ENCODE measurements at places on chromosomes 5 and 9. TPM values are rescaled to one million over a fixed set of nuclear protein-coding genes. Genes with fewer than 3 reads are reported as not detected.
A peak's percentile ranks its signal among the peaks of the same experiment; 100 is the strongest.

DNA sequence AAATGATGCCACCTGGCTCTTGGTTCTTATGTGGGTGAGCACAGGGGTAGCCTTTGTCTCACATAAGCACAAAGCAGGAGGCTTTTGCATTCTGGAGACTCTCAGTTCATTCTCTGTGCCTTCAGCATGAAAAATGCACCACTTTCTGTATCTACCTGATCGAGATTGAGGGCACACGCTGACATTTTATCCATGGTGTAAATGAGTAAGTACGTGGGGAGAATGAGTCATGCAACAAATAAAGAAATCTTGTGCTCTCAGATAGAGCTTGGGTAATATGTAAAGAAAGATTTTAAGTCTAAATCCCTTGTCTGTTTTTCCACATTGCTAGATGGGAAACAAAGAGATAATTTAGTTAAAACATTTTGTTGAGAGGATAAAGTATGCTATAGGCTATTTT lies 607.2 kb upstream of the WWC1 start:
- H3K4me1 ChIP-seq = no peaks in the 10 kb centered on the region
- no peak overlapping the region for H3K27ac ChIP-seq
- DNase-seq = no peak
- H3K27me3 ChIP-seq = no peaks in the 10 kb centered on the region

- no peaks in the 10 kb centered on the region for H3K4me1 ChIP-seq
- H3K36me3 ChIP-seq = no peaks in the 10 kb centered on the region
- H3K27me3 ChIP-seq = no peaks in the 10 kb centered on the region
- no peak overlapping the region for H3K27ac ChIP-seq
- DNase-seq = no peak
Observed at GRCh38 chr5:115084246-115084793, 85.4 kb downstream of the TRIM36 start.

- no peaks in the 10 kb centered on the region for H3K36me3 ChIP-seq
- H3K27ac ChIP-seq = no peak overlapping the region
- no peaks in the 10 kb centered on the region for H3K27me3 ChIP-seq
- DNase-seq = no peak
Observed at GRCh38 chr5:170648541-170648940, 135.0 kb upstream of the GABRP start.

- no peaks in the 10 kb centered on the region for H3K27me3 ChIP-seq
- peaks cover 8% of the 10 kb centered on the region for H3K4me1 ChIP-seq
- peak overlapping the region; percentile 28 for H3K27ac ChIP-seq
- DNase-seq = no peak
Observed at GRCh38 chr5:78588507-78588906, 60.1 kb downstream of the LHFPL2 start.

DNA sequence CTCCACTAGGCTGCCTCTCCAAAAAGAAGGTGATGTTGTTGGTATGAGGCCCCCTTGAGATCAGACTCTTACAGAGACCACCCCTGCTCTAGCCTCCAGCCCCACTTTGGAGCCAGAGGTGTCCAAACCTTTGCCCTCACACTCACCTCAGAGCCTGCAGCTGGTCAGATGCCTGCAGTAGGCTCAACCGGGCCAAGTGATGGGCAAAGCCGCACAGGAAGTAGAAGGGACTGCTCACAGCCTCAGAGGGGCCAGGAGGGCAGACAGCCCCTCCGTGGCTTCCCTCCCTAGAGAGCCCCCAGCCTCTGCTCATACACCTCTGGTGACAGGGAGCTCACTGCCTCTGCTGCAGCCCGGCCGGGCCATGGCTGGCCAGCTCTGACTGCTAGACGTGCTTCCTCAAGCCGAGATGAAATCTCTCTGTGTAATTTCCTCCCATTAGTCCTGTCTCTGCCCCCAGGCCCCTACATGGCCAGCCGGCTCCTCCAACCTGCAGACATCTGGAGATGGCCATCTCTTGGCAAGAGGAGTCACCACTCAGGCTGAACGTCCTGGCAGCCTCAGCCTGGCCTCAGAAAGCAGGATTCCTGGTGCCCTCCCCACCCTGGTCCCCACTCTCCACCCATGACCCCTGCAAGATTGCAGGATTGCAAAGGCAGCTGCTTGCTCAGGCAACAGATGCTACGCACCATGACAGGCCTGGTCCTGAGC lies 7.3 kb upstream of the TCF7 start:
- H3K4me3 ChIP-seq = no peak overlapping the region
- no peak for DNase-seq
- H3K36me3 ChIP-seq = no peaks in the 10 kb centered on the region
- peaks cover under 1% of the 10 kb centered on the region for H3K27me3 ChIP-seq

GRCh38 chr9:82518868-82519267 lies 530.3 kb downstream of the SPATA31D1 start:
- DNase-seq = no peak
- no peak overlapping the region for H3K4me3 ChIP-seq
- no peaks in the 10 kb centered on the region for H3K4me1 ChIP-seq
- no peaks in the 10 kb centered on the region for H3K27me3 ChIP-seq

- DNase-seq = no peak
- H3K4me3 ChIP-seq = no peak overlapping the region
- H3K36me3 ChIP-seq = peaks cover 32% of the 10 kb centered on the region
- no peaks in the 10 kb centered on the region for H3K4me1 ChIP-seq
Observed at GRCh38 chr5:69418554-69418953, 3.6 kb downstream of the MARVELD2 start.

DNA sequence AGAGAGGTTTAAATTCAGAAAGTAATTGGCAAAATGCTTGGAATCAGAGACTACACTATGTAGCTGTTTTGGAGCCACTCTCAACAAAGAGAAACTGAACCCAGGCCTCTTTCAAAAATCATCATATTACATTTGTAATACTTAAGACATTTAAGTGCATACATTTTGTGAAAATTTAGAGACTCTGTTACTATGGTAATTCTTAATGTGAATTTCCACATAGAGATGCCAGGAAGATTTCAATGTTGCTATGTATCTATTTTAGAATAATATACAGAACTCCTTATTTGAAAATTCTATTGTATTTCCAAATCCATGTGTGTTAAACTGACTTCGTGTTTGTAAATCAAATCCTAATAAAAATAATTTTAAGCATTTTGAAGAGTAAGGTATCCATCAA lies 1260.9 kb upstream of the C9orf72 start:
- no peak overlapping the region for H3K4me3 ChIP-seq
- H3K4me1 ChIP-seq = no peaks in the 10 kb centered on the region
- no peak for DNase-seq
- H3K27ac ChIP-seq = no peak overlapping the region
- H3K36me3 ChIP-seq = no peaks in the 10 kb centered on the region

DNA sequence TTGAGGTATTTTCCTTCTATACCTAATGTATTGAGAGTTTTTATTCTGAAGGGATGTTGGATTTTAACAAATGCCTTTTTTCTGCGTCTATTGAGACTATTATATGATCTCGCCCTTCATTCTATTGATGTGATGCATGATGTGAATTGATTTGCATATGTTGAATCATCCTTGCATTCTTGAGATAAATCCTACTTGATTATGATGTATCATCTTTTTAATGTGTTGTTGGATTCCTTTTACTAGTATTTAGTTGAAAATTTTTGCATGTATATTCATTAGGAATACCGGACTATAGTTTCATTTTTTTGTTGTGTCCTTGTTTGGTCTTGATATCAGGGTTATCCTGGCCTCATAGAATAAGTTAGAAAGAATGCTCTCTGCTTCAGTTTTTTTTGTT lies 169.7 kb downstream of the NPR3 start:
- no peaks in the 10 kb centered on the region for H3K36me3 ChIP-seq
- H3K27ac ChIP-seq = no peak overlapping the region
- DNase-seq = no peak
- no peaks in the 10 kb centered on the region for H3K27me3 ChIP-seq
- no peaks in the 10 kb centered on the region for H3K4me1 ChIP-seq

DNA sequence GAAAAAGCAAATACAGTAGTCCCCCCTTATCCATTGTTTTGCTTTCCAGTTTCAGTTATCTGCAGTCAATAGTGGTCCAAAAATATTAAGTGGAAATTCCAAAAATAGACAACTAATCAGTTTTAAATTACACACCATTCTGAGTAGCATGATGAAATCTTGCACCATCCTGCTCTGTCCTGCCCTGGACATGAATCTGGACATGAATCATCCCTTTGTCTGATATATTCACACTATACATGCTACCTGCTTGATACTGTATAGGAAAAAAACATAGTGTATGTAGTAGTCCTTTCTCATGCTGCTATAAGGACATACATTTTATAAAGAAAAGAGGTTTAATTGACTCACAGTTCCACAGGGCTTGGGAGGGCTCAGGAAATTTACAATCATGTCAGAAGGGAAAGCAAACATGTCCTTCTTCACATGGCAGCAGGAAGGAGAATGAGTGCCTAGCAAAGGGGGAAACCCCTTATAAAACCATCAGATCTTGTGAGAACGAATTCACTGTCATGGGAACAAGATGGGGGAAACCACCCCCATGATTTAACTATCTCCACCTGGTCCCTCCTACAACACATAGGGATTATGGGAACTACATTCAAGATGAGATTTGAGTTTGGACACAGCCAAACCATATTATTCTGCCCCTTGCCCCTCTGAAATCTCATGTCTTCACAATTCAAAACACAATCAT lies 153.9 kb downstream of the ARRDC3 start:
- DNase-seq = no peak
- H3K4me1 ChIP-seq = no peaks in the 10 kb centered on the region
- no peaks in the 10 kb centered on the region for H3K27me3 ChIP-seq

GRCh38 chr5:38554861-38555260 lies 1.6 kb downstream of the LIFR start:
- H3K4me3 ChIP-seq = peak overlapping the region; percentile 94
- no peaks in the 10 kb centered on the region for H3K27me3 ChIP-seq
- H3K4me1 ChIP-seq = peaks cover 28% of the 10 kb centered on the region
- H3K27ac ChIP-seq = no peak overlapping the region

DNA sequence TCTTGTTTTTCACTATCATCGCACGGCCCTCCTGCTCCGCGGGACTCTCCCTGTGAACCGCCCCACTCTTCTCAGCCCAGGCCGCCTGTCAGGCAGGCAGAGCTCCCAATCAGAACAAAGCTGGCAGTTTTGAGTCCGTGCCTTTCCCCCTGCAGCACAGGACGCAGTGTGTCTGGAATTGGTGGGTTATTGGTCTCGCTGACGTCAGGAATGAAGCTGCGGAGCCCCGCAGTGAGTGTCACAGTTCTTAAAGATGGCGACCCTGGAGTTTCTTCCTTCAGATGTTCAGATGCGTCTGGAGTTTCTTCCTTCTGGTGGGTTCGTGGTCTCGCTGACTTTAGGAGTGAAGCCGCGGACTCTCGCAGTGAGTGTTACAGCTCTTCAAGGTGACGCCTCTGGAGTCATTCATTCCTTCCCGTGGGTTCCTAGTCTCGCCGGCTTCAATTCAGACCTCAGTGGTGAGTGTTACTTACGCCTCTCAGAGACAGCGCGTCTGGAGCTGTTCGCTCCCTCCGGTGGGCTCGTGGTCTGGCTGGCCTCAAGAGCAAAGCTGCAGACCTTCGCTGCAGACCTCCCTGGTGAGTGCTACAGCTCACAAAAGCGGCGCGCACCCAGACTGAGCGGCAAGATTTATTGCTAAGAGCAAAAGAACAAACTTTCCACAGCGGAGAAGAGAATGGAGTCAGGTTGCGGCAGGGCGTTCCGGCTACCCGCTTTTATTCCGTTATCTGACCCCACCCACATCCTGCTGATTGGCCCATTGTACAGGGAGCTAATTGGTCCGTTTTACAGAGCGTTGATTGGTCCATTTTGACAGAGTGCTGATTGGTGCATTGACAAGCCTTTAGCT lies 7.4 kb downstream of the ZDHHC11B start:
- no peaks in the 10 kb centered on the region for H3K27me3 ChIP-seq
- H3K27ac ChIP-seq = no peak overlapping the region
- H3K4me1 ChIP-seq = peaks cover 2% of the 10 kb centered on the region
- H3K4me3 ChIP-seq = no peak overlapping the region

DNA sequence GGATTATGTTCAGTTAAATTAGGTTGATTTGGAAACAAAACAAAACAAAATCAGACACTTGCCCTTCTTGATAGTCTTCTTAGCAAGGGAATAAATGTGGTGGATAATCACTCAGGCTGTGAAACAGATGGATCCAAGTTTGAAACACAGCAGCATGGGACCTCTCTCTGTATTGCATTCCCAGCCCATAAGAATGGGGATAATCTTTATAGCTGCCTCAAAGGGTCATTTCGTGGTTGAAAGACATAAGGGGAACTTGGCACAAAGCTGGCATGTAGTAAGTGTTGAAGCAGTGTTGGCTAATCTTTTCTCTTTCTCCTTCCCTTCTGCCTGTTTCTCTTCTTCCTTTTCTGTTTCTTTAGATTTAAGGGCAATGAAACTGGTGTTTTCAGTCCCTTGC lies 333.9 kb upstream of the TLE4 start:
- DNase-seq = no peak
- no peaks in the 10 kb centered on the region for H3K4me1 ChIP-seq
- no peak overlapping the region for H3K27ac ChIP-seq
- H3K4me3 ChIP-seq = no peak overlapping the region
- H3K36me3 ChIP-seq = no peaks in the 10 kb centered on the region
- H3K27me3 ChIP-seq = no peaks in the 10 kb centered on the region

DNA sequence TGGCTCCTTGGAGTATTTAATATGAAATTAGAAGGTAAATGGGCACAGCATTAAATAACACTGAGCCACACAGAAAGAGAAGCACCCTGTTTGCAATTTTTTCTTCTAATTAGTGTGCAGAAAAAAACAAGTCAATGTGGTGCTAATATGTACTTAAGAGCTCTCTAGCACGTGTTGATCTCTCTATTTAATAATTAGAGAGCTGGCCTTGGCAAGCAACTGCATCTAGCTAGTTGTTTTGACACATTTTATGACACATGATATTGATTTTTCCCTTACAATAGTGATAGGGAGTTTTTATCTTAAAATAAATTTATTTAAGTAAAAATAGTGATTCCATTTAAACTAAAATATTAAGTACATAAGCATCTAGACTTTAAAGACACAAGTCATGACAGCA lies 54.5 kb upstream of the NUDT12 start:
- no peaks in the 10 kb centered on the region for H3K36me3 ChIP-seq
- no peaks in the 10 kb centered on the region for H3K27me3 ChIP-seq
- H3K27ac ChIP-seq = no peak overlapping the region
- peaks cover 31% of the 10 kb centered on the region for H3K4me1 ChIP-seq
- H3K4me3 ChIP-seq = no peak overlapping the region

The PCDHB16 gene
- 0.11 TPM for total RNA-seq

The ASPN gene
- 0.88 TPM for total RNA-seq

The ZNF608 gene
- total RNA-seq = 5.8 TPM
